NCI-H2081 (cell line): ENCODE measurements at places on chromosomes 1 and 21.

GRCh38 chr1:219657186-219657585, 44.3 kb upstream of the ZC3H11B start:
- no peak for DNase-seq

DNA sequence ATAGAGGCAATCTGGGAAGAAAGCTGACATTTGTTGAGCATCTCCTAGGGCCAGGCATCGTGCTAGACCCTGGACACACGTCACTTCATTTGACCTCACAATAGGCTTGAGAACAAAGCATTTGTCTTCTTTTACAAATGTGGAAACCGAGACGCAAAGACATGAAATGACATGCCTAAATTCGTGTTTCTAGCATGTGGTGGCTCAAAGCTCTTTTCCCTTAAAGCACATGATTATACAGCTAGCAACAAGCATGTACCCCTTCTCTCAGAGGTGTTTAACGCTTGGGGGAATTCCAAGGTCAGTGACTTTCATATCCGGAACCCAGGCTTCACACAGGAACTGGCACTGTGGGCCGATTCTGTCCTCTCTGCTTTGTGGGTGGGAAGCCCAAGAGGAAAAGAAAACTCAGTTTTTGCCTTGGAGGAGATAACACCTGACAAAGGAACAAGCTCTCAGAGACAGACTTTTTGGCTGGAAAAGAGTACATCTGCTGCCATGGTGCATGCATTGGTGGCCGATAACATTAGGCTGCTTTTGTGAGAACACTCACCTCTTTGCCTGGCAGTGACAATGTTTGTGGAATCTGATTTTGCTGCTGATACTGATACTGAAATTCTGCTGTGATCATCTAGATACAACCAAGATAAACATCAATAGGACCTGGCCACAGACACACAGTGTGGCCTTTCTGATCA, 15.4 kb upstream of the CD2 start:
- no peak for DNase-seq

- no peak for DNase-seq
These were observed 3.7 kb downstream of the DMRTB1 start for GRCh38 chr1:53462769-53463501.

- DNase-seq = no peak
These were observed 165.8 kb upstream of the EDN2 start for GRCh38 chr1:41650028-41650880.
